ENCODE measurements at places on chromosomes 2 and 18.

- H3K36me3 ChIP-seq = peaks cover 4% of the 10 kb centered on the region
- DNase-seq = no peak
- no peaks in the 10 kb centered on the region for H3K27me3 ChIP-seq
- H3K27ac ChIP-seq = no peak overlapping the region
- H3K4me1 ChIP-seq = peaks cover 24% of the 10 kb centered on the region
Measured at GRCh38 chr2:46018773-46019591, 278.2 kb upstream of the EPAS1 start.

GRCh38 chr18:39455285-39455684, 1889.7 kb upstream of the CELF4 start:
- H3K27ac ChIP-seq = no peak overlapping the region
- no peak for DNase-seq
- peaks cover 18% of the 10 kb centered on the region for H3K4me1 ChIP-seq
- no peak overlapping the region for H3K4me3 ChIP-seq
- no peaks in the 10 kb centered on the region for H3K27me3 ChIP-seq

- peaks cover 2% of the 10 kb centered on the region for H3K36me3 ChIP-seq
- peaks cover 46% of the 10 kb centered on the region for H3K27me3 ChIP-seq
- peak overlapping the region; percentile 49 for H3K4me3 ChIP-seq
- peak; percentile 48 for DNase-seq
- H3K27ac ChIP-seq = no peak overlapping the region
Measured at GRCh38 chr2:162839419-162839818, 852 bp upstream of the KCNH7 start.

GRCh38 chr2:238187618-238188548, 15.6 kb downstream of the ILKAP start:
- peaks cover 57% of the 10 kb centered on the region for H3K36me3 ChIP-seq
- no peaks in the 10 kb centered on the region for H3K27me3 ChIP-seq
- H3K27ac ChIP-seq = no peak overlapping the region
- peaks cover 12% of the 10 kb centered on the region for H3K4me1 ChIP-seq
